ENCODE measurements at places on chromosomes 13 and 19.

DNA sequence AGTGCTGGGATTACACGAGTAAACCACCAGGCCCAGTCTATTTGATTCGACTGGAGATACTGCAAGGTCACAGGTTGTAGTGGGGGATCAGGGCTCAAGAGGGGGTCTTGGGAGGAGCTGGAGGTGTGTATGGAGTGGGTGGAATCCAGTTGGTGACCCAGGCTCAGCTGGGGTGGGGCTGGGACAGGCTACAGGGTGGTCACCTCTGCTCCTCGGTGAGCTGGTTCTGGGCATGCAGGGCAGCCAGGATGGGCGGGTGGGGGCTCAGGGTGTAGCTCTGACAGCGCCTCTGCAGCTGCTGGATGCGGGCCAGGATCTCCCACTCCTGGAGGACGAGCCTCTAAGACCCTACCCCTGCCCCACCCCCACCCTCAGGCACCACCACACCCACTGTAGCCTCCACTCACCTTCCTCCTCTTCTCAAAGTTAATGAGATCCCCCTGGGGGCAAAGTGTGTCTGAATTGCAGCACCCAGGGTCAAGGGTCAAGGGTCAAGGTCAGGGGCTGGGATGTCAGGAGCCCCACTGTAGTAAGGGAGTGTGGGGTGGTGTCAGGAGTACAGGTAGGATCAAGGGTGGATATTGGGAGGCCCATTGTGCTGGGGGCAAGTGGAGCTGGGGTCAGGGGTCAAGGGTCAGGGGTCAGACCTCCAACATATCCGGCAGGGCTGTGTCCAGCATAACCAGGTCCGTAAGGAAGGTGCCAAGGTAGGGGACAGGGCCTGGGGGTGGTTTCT, 17.1 kb downstream of the RGL3 start:
- DNase-seq: no peak

DNA sequence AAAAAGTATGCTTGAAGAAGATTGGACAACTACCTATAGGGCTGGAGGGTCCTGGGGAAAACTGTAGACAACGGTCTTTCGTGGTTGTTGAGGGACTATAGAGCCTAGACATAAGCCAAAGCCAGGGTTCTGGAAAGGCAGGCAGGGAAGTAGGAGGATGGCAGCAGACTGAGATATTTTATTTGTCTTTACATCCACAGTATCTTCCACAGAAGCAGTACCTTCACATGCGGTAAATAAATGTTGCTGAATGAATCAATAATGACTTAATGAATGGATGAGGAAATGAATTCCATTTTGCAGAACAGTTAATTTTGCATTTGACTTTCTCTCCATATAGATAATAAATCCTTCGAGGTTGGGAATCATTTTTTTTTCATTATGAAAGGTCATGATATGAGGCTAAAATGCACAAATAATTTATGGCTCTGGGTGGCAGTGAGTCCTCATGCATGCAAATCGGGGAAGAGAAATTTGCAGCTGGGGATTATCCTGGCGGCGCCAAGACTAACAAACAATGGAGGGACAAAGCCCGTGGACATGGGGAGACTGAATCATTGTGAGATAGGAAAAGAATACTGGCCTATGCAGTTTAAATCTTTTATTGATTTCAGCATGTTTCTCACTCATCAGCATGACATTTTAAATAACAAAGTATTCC, 102.0 kb downstream of the ERCC5 start:
- DNase-seq: no peak

DNA sequence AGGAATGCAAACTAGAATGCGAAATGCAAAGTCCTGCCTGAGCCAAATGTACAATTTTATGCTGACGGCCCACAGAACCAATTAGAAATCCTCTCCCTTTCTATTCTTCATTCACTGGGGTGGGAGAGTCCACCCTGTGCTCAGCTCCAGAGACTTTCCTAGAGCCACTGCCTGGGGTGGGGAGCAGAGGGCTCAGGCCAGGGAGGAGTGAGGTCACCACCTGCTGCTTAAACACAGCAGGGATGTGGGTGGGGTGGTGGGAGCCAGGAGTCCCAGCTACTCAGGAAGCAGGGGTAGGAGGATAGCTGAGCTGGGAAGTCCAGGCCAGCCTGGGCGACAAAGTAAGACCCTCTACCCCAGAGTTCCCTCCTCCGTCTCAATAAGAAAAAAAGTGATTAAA, 26.9 kb upstream of the ZNF83 start:
- no peak for DNase-seq

DNA sequence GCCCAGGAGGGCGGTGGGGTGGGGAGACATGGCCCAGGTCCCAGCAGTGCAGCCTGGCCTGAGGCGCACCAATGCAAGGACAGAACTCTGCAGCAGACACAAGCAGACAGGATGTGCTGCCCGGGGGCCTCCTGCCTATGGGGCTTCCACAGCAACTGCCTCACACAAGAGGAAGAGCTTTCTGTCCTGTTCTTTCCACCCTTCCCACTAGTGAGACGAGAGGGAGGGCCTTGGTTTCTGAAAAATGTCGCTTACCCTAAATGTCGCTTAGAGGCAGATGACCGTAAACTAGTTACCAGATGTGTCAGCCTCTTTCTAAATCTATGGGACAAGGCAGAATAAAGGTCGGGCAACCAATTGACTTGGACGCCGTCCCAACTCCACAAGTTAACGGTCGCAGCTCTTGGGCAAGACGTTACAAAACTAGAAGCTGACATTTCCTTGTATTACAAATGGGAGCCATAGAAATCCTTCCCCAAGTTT, at the start of gene LAIR1:
Gene LAIR1, minus strand, starts transcription at position 157 of the 483 bp plus-strand sequence. Its CDS starts 127 bp downstream, at position 30.
- no peak for DNase-seq

GRCh38 chr13:67155898-67156722, 74.0 kb downstream of the PCDH9 start:
- DNase-seq: no peak

DNA sequence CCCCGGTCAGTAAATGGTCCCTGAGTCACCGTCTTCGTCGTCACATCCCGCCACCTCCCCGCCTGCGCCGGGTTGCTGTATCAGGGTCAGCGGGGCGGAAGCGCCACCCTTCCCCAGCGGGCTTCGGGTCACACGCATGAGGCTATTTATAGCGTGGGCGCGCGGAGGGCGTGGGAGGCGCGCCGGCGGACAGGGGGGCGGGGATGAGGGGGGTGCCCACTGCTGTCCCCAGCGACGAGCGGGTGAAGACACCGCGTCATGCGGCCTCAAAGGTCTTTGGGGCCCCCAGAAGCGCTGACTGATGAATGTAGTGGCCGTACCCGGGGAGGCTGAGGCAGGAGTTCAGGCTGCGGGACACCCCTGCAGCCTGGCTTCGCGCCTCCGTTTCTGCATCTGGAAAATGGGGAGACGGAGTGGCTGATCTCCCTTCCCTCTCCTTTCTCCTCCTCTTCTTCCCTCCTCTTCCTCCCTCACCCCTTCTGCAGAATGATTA, 7.9 kb downstream of the UNC13A start:
- DNase-seq: peak; percentile 65

DNA sequence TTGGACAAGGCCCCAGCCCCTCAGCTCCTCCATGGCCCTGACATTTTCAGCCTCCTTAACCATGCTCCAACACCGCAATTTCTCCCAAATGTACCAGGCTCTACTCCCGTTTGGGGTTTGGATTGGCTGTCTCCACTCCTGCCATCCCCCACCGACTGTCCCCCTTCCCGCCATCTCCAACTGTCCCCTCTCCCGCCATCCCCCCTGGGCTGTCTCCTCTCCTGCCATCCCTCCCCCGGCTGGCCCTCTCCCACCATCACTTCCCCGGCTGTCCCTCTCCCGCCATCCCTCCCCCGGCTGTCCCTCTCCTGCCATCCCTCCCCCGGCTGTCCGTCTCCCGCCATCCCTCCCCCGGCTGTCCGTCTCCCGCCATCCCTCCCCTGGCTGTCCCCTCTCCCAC, 5.4 kb downstream of the BCAT2 start:
- DNase-seq: no peak

GRCh38 chr19:18832306-18833140, 764 bp downstream of the UPF1 start:
- DNase-seq: no peak

GRCh38 chr13:30847650-30848307, 58.3 kb upstream of the MEDAG start:
- peak; percentile 100 for DNase-seq

- no peak for DNase-seq
Observed at GRCh38 chr13:34869696-34870095, 72.4 kb upstream of the NBEA start.

GRCh38 chr19:30522341-30522740, 150.2 kb downstream of the ZNF536 start:
- no peak for DNase-seq

GRCh38 chr13:36344173-36344572, 2.0 kb downstream of the SPART start:
- DNase-seq: peak; percentile 45

DNA sequence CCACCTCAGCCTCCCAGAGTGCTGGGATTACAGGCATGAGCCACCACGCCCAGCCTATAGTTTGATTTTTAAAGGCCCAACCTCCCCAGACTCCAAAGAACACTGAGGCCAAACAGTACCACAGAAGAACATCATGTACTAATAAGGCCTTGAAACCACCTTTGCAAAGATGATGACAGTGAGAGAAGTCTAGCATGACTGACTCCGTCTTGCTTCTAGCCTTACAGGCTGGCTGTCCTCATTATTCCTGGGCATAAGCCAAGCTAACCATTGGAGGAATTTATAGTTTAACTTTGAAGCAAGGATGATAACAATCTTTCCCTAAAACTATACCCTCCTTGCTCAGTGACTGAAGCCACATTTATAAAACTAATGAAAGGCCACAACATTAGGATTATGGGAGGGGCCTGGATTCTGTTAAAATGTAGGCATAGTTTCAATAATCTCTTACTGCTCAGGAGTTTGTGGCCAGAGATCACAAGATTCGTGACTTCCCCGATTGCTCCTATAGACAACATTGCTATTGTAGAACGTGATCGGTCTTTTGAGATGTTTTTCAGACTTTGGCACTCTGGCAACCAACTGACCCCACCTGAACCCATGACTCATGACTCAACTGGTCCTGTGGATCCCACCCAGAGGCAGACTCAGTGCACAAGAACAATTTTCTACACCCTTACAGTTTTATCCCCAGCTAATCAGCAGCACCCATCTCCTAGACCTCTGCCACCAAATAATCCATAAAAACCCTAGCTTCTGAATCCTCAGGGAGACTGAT, 17.6 kb downstream of the GPR42 start:
- no peak for DNase-seq

All from fibroblast of skin of scalp (primary cell).